Heart right ventricle (tissue), 16 donors: ENCODE measurements at places on chromosomes 1 and 21.
A peak's percentile ranks its signal among the peaks of the same experiment; 100 is the strongest.

GRCh38 chr1:217425422-217425821 is 205.5 kb downstream of the GPATCH2 start:
- no peak for DNase-seq

GRCh38 chr1:33930346-33931110 is 66.6 kb downstream of the HMGB4 start:
- no peak for DNase-seq

GRCh38 chr1:67749844-67750690 is 65.1 kb downstream of the GADD45A start:
- DNase-seq: no peak

- DNase-seq: no peak
Measured at GRCh38 chr1:203025686-203026030, 633 bp upstream of the PPFIA4 start.

DNA sequence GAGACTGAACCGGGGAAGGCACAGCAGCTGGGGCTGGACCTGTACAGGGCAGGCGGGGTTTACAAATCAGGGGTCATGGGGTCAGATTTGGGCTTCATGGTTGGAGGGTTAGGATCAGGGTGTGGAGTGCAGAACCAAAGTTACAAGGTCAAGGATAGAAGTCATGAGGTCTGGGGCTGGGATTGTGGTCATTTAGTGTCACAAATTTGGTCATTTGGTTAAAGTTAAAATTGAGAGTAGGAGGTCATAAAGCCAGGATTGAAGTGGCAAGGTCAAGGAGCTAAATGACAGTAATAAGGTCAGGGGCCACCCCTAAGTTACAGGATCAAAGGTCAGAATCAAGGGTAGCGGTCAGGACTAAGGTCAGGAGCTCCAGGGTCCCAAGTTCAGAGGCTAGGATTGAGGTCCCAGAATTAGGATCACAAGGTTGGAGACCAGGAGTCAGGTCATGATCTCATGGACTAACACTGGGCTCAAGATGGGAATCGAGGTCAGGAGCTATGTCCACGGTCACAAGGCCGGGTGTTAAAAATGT is 20.4 kb downstream of the SERINC2 start:
- DNase-seq: no peak

DNA sequence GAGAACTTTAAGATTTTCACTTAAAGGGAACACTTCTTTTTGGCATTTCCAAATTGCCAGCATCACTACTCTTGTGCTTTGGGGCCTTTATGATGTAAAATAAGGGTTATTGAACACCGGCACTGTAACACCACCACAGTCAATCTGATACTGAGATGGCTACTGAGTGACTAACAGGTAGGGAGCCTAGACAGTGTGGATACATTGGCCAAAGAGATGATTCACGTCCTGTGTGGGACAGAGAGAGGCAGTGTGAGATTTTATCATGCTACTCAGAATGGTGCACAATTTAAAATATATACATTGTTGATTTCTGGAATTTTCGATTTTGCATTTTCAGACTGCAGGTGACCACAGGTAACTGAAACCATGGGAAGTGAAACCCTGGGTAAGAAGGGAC is 261.6 kb downstream of the SPATA17 start:
- DNase-seq: no peak

- DNase-seq: no peak
Measured at GRCh38 chr1:201783058-201783457, 45.9 kb upstream of the IPO9 start.

- DNase-seq: no peak
Measured at GRCh38 chr1:52427152-52427551, 22.8 kb downstream of the PRPF38A start.

- no peak for DNase-seq
Measured at GRCh38 chr1:22257290-22258275, 114.7 kb upstream of the WNT4 start.

- peak; percentile 60 for DNase-seq
Measured at GRCh38 chr1:205495237-205495823, 9.1 kb upstream of the CDK18 start.

GRCh38 chr21:25536752-25537151 is 70.5 kb downstream of the MRPL39 start:
- no peak for DNase-seq

GRCh38 chr1:7576946-7577657 is 194.0 kb upstream of the VAMP3 start:
- no peak for DNase-seq

DNA sequence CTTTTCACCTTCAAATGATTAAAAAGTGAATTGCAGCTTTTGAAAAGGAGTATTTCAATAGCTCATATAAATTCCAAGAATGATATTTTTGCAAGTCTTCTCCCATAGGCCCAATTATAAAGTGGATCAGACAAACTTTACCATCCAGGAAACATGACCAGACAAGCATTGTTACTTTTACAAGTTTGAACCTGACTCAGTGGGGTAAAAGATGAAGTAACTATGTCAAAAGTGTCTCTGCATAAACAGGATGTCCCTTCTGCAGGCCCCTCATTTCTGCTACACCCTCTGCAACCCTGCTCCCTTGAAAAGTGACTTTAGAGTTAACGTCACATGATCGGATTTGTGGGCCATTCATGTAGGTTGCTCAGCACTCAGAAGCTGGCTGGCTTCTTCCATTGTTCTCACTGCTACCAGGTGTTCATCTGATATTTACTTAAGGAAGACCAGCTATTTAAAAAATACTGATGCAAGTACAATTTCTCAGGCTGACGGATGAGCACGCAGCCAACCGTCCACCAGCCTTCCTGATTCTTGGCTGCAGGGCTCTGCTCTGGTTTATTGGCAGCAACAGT is 32.3 kb downstream of the URB1 start:
- no peak for DNase-seq

DNA sequence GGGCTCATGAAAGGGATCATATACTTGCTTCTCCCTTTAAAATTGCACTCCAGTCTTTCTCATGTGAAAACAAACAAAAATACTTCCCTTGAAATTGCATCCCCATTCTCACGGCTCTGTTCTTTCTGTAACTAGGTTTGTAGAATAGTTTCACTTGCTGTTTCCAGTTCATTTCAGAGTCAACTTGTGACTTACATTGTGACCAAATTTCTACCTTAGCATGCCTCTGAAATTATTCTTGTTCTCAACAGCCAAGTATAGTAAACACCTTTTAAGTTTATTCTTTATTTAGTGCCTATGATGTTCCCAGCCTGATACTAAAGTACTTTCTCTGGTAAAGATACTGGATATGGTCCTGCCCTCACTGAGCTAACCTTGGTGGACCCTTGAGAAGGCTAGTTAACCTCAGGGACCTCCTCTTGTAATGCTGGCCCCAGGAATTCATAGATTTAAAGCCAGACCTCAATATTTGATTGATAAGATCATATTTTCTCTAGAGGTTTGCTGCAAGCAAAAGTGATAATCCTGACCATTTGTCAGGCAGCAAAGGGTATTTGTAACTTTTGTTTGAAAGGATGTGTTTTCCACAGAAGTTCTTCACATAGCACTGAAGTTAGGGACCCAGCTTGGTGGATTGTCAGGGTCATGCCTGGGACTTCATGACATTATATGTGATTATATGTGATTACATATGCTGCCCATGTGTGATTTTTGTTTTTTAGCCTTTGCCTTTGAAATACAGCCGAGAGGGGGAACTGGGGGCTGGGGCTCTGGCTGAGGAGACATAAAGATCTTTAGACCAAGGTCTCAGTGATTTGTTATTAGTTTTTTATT is 29.6 kb downstream of the VANGL2 start:
- no peak for DNase-seq

DNA sequence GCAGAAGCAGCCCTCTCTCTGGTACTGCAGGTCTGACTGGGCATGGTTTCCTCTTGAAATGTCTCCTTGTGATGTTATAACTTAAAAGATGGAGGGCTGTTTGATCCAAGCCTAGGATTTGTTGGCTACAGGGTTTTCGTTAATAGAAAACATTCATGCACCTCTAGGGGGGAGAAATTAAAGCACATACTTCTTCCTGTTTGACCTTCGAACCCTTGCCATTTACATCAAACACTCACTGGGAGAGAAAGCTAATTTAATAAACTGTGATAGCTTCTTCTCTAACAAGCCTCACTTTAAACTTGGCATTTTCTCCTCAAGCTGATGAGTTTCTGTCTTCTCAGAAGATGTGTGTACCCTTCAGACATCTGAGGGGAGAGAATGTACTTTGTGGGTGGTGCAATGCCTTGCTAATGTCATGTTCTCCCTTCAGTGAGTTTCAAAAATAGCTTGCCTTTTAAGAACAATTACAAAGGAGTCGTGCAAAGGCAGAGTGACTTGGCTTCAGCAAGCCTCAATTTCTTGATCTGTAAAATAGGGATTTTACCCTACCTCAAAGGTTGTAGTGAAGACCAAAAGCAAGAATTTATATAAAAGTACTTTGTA is 20.4 kb downstream of the CACHD1 start:
- DNase-seq: no peak

DNA sequence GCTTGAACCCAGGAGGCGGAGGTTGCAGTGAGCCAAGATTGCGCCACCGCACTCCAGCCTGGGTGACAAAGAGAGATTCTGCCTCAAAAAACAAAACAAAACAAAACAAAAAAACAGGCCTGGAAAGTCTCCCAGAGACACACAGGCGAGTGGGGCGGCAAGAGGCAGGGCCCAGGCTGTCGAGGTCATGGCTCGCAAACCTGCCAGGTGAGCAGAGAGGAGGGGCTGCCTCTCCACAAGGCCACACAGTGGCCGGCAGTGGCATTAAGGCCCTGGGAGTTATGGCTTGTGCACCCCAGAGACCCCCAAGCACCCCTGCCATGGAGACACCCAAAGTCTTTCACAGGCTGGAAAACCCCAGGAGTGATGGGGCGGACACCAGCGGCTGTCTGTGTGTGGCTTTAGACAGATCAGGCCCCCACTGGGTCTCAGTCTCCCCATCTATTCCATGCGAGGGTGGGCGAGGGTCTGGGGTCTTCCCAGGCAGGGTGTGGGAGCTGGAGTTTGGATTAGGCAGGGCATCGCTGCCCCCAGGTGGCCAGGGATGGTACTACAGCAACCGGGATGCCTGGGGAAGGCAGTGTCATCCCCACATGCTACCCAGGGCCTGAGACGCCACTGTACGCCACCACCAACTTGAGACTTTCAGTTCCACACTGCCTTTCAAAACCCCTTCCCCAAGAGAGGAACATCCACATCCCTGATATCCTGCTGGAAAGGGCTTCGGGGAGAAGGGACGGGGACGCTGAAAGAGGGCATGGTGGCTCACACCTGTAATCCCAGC is 7.3 kb upstream of the CTRC start:
- peak; percentile 77 for DNase-seq

- DNase-seq: no peak
Measured at GRCh38 chr1:150389650-150390049, 25.7 kb downstream of the RPRD2 start.

DNA sequence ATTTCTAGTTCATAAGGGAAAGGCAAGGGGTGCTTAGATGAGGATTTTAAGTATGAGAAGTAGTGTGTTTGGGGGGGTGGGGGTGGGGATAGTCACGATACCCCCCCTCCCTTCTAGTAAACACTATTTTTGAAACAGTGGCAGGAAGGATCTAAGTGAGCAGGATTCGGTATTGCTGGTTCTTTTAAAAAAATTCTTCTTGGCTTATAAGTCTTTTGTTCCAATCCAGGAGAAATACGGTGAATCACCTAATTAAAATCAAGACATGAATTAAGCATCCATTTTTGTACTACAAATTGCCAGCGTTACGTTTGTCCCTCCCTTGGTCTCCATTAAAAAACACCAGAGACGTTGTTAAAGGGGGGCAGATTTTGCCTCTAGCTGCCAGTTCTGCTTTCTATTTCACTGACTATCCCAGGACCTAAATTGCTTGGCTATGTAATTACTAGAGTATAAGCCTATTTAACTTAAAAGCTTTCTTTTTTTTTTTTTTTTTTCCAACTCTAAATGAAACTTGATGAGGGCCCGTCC is 911 bp downstream of the LMO4 start:
- DNase-seq: no peak

- DNase-seq: no peak
Measured at GRCh38 chr1:218496561-218496960, 151.4 kb downstream of the TGFB2 start.

DNA sequence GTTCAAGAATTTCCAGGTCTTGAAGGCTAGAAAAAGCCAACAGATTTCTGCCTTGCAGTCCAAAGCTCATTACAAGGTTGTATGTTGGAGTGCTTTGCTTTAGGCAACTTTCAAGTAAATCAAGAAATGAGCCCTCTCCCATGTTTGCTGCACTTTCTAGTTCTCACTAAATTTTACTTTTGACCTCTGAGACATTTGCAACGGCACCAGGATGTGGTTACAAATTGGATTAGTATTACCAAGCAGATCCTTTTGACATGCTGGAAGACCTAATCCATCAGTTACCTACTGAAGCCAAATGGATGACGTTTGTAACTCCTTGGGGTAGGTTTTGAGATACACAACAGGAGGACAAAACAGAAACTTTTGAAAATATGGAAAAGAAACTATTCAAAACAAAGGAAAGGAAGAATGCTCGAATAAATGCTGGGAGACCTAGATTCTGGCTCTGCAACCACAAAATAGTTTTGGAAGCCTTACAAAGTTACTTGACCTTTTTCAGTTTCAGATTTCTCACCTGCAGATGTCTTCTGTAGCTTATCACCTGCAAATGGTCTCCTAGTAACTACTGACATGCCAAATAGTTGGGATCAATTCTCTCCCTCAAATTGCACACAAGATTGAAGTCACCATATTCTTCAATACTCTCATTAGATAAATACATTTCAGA is 251.7 kb upstream of the ADGRL2 start:
- DNase-seq: no peak

DNA sequence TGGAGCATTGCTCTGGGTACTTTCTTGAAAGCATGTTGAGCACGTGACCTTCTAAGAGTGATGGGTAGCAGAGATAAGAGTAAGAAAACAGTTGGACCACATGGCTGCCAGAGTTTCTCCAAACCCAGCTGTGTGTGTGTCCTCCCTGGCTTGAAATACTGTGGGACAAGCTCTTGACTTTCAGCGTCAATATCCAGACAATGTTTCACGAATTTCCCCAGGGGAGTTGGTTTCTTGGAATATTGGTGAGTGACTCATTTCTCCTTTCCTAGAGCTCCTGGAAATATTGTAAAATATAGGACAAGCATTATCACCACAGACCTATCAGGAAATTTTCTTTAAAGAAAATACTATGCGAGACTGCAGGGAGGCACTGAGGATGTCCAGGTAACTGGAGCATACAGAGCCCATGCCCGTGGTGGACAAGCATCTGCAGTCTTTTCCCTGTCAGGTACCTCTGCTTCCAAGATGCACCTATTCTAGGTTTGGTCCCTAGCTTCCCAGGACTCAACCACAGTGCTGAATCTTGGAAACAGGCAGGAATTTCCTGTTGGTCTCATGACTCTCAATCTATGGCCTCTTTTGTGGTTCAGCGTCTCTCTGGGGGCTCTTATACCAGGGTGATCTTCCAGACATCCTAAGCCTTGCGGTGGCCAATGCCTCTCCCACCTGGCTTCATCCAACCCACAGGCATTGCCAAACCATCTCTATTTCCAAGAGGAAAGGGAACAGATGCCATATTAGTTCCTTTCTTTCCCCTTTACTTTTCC is 67.4 kb downstream of the KCNJ6 start:
- no peak for DNase-seq
